Activated CD8-positive, alpha-beta T cell treated with anti-CD3 and anti-CD28 coated beads for 36 hours (primary cell): ENCODE measurements at places on chromosomes 16 and 17. TPM values are rescaled to one million over a fixed set of nuclear protein-coding genes. Genes with fewer than 3 reads are reported as not detected.

The HELZ gene
- total RNA-seq = 74.4 TPM

DNA sequence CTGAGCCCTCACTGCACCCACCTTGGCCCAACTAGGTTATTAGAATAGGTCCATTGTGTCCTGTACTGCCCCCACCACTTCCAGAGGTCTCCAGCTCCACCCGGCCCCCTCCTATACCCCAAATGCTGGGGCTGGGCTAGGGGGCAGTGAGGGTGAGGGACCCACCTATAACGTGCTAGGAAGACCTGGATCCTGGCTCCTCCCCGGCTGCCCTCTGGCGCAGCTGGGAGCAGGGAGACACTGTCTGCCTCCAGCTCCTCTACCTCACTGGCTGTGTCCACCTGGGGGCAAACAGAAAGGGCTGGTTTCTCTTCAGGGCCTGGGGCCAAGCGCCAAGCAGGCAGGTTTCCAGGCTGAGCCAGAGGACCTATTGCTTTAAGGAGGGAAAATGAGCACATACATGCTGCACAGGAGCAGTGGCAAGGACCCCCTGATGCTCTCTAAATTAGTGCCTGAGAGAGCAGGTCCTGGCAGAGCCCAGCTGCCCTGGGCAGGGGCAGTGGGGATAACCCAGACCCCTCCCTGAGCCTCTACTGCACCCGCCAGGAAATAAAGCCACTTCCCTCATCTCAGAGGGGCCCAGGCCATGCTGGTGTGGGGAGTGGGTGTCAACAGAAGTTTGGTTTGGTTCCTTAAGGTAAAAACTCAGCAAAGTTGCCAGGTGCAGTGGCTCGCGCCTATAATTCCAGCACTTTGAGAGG is 12.2 kb downstream of the TSPOAP1 start:
- DNase-seq = no peak

- no peak for DNase-seq
These were observed 16.2 kb downstream of the BMERB1 start for GRCh38 chr16:15450624-15451023.

- DNase-seq = no peak
These were observed 12.3 kb downstream of the DNAH2 start for GRCh38 chr17:7729816-7730215.

The PRR11 gene
- 67.5 TPM for total RNA-seq

The TLCD1 gene
- 6.5 TPM for total RNA-seq

GRCh38 chr17:17752821-17753321 is 71.6 kb downstream of the RAI1 start:
- no peak for DNase-seq

The ENGASE gene
- total RNA-seq = 41.3 TPM

DNA sequence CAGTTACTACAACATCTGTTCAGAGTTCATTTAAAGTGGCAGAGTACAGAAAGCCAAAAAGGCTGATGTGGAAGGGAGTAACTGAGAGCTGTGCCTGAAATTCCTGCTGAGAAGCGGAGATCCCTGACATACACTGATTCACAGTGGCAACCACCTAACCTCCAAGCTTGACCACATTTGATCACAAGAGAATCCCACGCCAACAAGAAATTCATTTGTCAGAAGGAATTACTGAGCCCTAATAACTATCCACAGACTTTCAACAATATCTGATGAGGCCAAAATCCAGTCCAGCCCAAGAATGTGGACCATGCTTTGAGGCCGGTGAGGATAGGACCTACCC is 168.5 kb upstream of the RPH3AL start:
- DNase-seq = no peak

GRCh38 chr17:45841186-45841585 is 3.5 kb upstream of the SPPL2C start:
- DNase-seq = no peak

The ZNF423 gene
- not detected for total RNA-seq

The TNFRSF17 gene
- not detected for total RNA-seq

DNA sequence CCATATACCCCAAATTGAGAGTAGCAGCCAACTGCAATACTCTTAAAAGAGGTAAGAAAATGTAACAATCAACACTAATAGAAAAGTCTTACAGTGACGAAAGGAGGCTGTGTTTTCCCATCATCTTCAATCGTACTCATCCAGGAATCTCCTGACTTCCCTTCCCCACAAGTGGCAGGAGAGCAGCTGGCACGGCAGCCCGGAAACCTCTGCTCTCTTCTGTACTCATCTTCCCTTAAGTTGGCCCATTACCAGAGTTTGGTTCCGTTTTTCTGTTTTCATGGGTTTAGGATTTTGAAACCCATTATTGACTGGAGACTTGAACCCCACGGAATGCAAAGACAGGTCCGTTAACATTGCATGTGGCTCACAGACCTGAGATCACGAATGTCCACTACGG is 11.7 kb upstream of the CD300H start:
- no peak for DNase-seq

- no peak for DNase-seq
These were observed 665.6 kb upstream of the EEF2KMT start for GRCh38 chr16:5763176-5763575.

The TBX2 gene
- not detected for total RNA-seq

DNA sequence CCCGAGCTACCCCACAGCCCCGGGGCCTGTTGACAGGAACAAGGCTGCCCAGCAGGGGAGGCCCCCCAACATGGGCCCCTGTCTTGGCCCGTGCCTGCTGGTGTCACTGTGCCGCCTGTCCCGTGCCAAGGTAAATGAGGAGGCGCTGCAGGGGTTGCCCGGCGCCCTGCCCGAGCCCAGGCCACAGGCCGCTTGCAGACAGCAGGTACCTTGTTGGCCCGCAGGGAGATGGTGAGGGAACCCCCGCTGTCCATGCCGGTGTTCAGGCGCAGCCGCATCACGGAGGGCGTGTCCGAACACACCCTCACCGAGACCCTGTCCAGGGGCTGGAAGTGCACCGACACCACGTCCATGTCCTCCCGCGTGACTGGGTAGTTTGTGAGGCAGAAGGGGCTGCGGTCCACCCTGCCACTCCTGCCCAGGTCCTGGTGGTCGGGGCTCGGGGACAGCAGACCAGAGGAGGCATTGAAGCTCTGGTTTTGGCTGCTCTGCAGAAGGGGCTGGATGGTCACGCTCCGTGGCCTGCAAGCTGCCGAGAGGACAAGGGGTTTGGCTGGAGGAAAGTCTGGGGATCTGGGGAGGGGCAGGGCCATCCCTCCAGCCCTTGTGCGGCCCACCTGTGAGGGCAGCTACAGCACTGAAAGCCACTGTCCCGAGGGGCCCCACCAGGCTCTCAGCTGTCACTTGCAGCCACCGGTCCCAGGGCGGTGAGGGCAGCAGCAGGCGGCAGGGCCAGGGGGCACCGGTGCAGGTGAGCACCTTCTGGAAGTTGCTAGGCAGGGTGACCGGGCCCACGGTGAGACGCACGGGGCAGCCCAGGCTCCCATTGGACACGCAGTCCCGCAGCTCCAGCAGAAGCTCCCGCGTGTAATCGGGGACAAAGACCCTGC is 5.6 kb downstream of the PGAP6 start:
- no peak for DNase-seq

DNA sequence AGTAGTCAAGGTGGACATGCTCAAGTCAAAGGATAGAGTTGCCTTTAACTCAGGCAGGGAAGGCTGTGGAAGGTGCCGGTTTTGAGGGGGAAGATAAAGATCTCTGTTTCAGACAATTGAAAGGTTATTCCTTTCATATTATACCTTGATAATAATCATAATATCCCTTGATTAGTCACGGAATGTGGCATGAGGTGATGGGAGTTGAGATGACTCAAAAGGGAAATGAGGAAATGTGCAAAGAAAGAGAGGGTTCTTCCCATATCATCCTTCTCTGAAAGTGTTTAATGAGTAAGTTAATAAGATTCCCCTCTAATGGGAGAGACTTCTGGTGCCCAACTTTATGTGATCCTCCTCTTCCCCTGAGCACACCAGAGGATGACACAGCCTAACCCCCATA is 43.1 kb upstream of the HS3ST2 start:
- DNase-seq = no peak

DNA sequence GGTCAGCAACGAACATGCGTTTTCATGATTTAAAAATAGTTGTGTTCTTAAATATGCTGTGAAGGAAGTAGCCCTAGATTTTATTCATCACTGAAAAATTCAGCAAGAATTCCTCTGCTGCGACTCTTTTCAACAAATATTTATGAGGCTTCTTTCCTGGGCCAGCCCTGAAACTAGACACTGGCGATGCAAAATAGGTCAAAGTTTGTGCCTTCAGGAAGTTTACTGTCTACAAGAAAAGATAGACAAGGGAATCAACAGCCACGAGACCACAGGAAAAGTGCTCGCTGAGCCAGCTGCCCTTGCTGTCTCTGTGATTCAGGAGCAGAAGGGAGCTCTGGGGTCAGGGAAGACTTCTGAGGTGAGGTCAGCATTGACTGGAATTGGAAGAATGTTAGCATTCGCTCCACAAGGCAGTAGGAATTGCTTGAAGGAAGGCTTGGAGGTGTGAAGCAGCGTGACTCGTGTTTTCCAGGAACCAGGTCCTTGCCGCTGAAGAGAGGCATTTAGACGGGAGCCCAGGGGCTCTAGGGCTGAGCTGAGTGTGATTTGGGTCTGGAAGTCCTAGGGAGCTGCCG is 1.9 kb upstream of the RPL26 start:
- DNase-seq = no peak

The SPN gene
- 119 TPM for total RNA-seq

GRCh38 chr16:72940886-72941285 is 107.0 kb downstream of the ZFHX3 start:
- DNase-seq = no peak

- DNase-seq = no peak
These were observed 52.4 kb upstream of the NLK start for GRCh38 chr17:27990100-27990499.

DNA sequence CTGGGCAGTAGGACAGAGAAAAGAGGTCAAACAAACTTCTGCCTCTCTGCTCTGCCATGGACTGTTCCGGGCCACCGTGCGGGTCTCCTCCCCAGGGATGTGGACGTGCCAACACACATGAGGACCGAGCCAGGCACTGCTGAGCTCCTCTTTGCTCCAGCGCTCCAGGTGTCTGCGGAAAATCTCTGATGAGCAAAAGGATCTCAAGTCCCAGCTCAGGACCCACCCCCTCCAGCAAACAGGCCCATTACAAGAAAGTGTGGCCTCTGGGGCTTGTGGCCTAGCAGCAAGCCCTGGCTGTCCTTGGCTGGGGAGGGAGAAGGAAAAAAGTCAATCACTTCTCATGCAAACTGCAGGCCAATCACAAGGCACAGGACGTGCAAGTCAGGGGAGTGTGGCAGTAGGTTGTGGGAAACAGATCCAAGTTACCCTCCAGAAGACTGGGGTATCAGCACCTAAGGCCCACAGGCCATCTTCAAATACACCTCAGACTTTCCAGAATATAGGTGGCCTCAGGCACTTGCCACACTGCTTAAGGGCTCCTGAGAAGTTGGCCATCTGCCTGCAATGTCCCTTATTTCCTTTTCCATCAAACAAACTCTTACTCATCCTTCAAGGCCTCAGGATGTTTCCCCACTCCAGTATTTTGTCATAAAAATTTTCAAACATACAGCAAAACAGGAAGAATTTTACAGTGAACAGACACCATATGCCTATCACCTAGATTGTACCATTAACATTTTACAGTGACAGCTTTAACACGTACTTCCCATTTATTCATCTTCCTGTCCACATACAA is 36.0 kb upstream of the SREBF1 start:
- no peak for DNase-seq

DNA sequence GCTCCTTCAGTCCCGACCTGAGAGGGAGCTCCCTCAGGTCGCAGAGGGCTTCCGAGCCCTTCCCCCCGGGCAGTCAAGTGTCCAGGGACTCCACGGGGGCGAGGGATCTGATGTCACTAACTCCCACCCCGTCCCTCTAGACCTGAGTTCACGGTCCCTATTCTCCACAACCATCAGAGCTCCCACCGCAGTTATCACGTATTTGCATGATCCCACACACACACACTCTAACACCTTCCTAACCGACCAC is 3.7 kb upstream of the PER1 start:
- DNase-seq = no peak

The TMEM106A gene
- total RNA-seq = 9.8 TPM

The FSCN2 gene
- not detected for total RNA-seq

DNA sequence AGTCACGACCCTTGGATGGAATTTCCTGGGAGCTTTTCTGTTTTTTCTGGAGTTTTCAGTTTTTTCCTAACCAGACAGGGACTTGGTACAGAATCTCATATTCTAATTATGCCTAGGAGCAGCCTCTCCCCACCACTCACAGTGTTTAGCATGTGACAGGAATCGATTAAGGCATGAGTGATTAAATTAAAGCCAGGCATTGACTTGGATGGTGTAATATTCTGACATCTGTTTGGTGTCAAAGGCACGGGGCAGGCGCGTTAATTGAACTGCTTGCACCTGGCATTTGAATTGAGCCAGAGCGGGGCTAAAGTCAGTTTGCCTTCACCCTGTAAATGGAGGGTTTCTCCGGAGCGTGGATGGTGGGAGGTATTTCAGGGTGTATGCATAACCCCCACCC is 11.9 kb downstream of the MAPT start:
- no peak for DNase-seq

DNA sequence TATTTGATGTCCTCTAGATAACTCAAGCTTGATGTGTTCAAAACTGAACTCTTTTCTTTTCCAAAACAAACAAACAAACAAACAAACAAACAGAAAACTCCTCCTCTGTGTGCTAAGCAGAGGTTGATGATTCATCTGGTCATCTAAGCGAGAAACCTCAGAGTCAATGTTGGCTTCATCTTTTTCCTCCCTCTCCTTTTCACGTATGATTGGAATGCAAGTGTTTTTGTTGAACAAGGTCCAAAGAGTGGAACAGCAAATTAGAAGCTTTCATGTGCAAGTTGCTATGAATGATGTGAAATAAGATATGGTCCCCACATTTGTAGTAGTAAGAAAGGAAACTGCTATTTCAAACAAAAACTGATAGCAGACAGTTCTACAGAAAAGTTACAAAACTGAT is 52.5 kb downstream of the TBX4 start:
- DNase-seq = no peak

The GLP2R gene
- not detected for total RNA-seq

GRCh38 chr17:63423251-63423950 is 22.7 kb downstream of the CYB561 start:
- no peak for DNase-seq

GRCh38 chr16:46583036-46583435 is 38.1 kb downstream of the SHCBP1 start:
- DNase-seq = no peak

DNA sequence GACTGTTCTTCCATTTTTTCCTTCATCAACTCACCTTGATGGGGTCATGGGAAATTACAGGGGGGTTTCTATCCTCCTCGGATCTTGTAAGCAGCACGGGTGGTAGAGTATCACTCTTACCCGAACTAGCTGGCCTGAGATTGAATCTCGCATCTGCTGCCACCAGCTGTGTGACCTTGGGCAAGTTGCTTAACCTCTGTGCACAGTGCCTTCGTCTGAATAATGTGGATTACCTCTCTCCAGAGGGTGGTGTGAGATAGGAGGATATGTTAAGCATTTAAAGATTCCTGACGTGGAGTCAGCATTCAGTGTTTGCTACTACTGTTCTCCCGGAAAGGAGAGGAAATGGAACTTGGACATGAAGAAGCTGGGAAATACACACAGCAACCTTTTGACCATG is 24.4 kb downstream of the LASP1 start:
- no peak for DNase-seq

The FGF11 gene
- total RNA-seq = 16.5 TPM

GRCh38 chr16:53612003-53612402 is 91.7 kb downstream of the RPGRIP1L start:
- no peak for DNase-seq

The FNDC8 gene
- total RNA-seq = not detected

The SLC38A8 gene
- not detected for total RNA-seq

The DNAAF1 gene
- total RNA-seq = not detected
